ENCODE measurements at places on chromosomes 13 and 19. TPM values are rescaled to one million over a fixed set of nuclear protein-coding genes. Genes with fewer than 3 reads are reported as not detected.

- no peak for DNase-seq
- no peaks in the 10 kb centered on the region for H3K4me1 ChIP-seq
- H3K4me3 ChIP-seq: no peak overlapping the region
- H3K36me3 ChIP-seq: no peaks in the 10 kb centered on the region
- H3K27ac ChIP-seq: no peak overlapping the region
Observed at GRCh38 chr13:113967729-113968462, 6.0 kb downstream of the C13orf46 start.

DNA sequence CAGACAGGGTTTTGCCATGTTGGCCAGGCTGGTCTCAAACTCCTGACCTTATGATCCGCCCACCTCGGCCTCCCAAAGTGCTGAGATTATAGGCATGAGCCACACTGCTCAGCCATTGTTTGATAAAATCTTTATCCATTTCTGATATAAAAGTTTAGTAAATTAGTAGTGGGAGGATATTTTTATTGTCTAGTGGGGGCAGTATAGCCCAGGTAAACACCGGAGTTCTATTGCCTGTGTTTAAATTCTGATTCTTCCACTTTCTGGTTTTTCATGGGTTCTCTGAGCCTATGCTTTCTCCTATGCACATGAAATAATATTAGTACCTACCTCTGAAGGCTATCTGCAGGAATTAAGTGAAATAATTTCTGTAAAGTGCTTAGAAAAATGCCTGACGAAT is 20.1 kb upstream of the ARHGEF18 start:
- DNase-seq: no peak
- H3K4me3 ChIP-seq: no peak overlapping the region
- H3K36me3 ChIP-seq: no peaks in the 10 kb centered on the region

DNA sequence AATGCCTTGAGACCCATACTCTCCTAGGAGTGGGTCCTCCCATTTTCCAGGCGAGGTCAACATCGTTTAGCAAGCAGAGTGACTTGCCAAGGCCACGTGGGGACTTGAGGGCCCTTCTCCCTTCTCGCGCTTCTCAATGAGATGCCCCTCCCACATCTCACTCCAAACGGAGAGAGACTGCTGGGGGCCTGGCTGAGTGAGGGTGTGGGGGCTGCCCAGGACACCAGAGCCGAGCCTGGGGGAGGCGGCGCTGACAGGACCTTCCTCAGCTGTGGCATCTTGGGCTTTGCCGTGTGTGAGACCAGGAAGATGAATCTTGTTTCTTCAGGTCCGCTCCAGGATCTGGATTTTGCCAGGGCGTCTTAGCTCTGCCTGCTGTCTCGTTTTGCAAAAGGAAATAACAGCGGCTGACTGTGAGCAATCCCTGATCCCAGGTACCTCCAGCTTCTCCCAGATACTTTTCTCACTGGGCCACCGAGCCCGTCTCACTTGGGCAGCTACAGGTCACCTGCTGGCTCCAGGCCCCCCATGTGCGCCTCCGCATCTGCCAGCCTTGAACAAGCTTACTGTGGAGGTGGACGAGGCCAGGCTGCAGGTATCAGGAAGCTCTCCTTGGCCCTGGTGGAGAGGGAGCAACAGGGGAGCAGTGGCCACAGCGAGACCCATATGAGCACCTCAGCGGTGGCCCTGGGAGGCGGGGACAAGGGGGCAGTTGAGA is 6.0 kb downstream of the COX6B2 start:
- no peak for DNase-seq
- no peak overlapping the region for H3K4me3 ChIP-seq
- H3K36me3 ChIP-seq: peaks cover 28% of the 10 kb centered on the region
- peaks cover 45% of the 10 kb centered on the region for H3K4me1 ChIP-seq
- H3K27me3 ChIP-seq: peaks cover 28% of the 10 kb centered on the region

GRCh38 chr13:42270857-42271215 is 1.1 kb upstream of the AKAP11 start:
- H3K27ac ChIP-seq: peak overlapping the region; percentile 79
- no peak for DNase-seq
- H3K4me1 ChIP-seq: peaks cover 11% of the 10 kb centered on the region
- H3K36me3 ChIP-seq: peaks cover 20% of the 10 kb centered on the region
- H3K4me3 ChIP-seq: peak overlapping the region; percentile 78

- H3K4me1 ChIP-seq: no peaks in the 10 kb centered on the region
- DNase-seq: no peak
- H3K27ac ChIP-seq: no peak overlapping the region
- no peak overlapping the region for H3K4me3 ChIP-seq
- H3K27me3 ChIP-seq: no peaks in the 10 kb centered on the region
Observed at GRCh38 chr19:21483589-21484170, 21.7 kb upstream of the ZNF429 start.

- H3K36me3 ChIP-seq: peaks cover 5% of the 10 kb centered on the region
- H3K27me3 ChIP-seq: no peaks in the 10 kb centered on the region
- H3K27ac ChIP-seq: no peak overlapping the region
- DNase-seq: no peak
- H3K4me3 ChIP-seq: no peak overlapping the region
- H3K4me1 ChIP-seq: peaks cover 2% of the 10 kb centered on the region
Observed at GRCh38 chr13:75612354-75612753, 23.8 kb upstream of the LMO7 start.

DNA sequence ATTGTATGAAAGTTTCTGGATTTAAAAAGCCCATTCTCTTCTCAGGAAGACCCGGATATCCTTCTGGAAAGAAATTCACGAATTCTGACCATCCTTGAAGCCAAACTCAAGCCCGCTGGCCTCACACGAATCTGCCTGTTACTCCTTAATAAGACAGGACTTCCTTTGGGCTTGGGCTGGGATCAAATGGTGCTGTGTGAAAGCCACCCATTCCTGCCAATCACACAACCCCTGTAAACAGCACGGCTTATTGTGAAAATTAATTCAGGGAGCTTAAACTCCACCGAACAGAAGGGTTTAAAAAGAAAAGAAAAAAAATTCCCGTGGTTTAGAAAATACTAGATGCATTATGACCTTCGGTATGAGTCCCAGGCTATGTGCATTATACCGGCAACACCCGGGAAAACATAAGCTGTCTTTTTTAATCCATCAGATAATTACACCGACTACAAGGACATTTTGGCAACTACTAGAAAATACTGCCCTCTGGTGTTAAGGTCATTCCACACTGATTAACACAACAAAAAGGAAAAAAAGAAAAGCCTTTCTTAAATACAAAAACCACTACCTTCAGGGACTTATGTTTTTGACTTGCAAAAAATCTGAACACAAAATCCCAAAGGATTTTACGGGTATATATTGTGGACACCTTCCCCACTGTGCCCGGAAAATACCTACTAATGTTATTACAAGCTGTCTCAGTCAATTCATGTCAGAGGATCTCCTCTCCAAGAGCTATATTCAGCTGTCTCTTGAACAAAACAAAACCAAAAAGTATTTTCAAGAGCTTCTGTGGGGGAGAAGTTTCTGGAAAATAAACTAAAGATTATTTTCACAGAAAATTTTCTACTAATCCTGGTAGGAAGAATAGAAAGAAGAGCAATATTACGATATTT is 76.0 kb upstream of the LSM14A start:
- H3K4me1 ChIP-seq: no peaks in the 10 kb centered on the region
- no peaks in the 10 kb centered on the region for H3K36me3 ChIP-seq
- DNase-seq: peak; percentile 20
- peaks cover 69% of the 10 kb centered on the region for H3K27me3 ChIP-seq
- no peak overlapping the region for H3K27ac ChIP-seq

GRCh38 chr13:51229731-51230130 is 7.5 kb downstream of the FAM124A start:
- H3K27ac ChIP-seq: no peak overlapping the region
- no peaks in the 10 kb centered on the region for H3K36me3 ChIP-seq
- no peak overlapping the region for H3K4me3 ChIP-seq
- DNase-seq: no peak

ZNF546 gene
- 5.7 TPM for total RNA-seq

MAP2K2 gene
- 114 TPM for total RNA-seq
